Immature natural killer cell (primary cell): ENCODE measurements at places on chromosomes 2 and 18.
A peak's percentile ranks its signal among the peaks of the same experiment; 100 is the strongest.

DNA sequence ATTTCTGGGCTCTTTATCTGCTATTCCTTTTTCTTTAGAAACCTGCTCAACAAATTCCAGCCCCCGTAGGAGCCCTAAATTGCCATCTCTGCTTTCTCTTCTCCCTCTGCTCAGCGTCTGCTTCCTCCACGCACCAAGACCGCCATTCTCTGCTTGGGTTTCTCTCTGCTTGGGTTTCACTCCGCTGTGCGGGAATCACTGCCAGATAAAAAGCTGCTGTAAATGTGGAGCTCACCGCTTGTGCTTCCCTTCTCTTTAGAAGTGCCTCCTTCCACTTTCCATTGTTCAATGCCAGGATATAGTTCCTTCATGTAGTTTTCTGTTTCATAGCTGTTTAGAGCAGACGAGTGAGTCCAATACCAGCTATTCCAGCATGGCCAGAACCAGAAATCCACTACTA, 45.9 kb downstream of the TMEM237 start:
- H3K27ac ChIP-seq: no peak overlapping the region
- peaks cover 7% of the 10 kb centered on the region for H3K27me3 ChIP-seq
- H3K4me1 ChIP-seq: no peaks in the 10 kb centered on the region
- H3K36me3 ChIP-seq: peaks cover 5% of the 10 kb centered on the region
- DNase-seq: no peak

- H3K36me3 ChIP-seq: peaks cover 19% of the 10 kb centered on the region
- DNase-seq: no peak
- H3K27me3 ChIP-seq: no peaks in the 10 kb centered on the region
- H3K4me3 ChIP-seq: no peak overlapping the region
- no peak overlapping the region for H3K27ac ChIP-seq
Measured at GRCh38 chr2:117983040-117983439, 30.8 kb downstream of the CCDC93 start.

GRCh38 chr18:59959073-59959472, 59.3 kb downstream of the PMAIP1 start:
- DNase-seq: no peak
- H3K4me1 ChIP-seq: no peaks in the 10 kb centered on the region
- H3K4me3 ChIP-seq: no peak overlapping the region
- no peaks in the 10 kb centered on the region for H3K27me3 ChIP-seq
- no peak overlapping the region for H3K27ac ChIP-seq

DNA sequence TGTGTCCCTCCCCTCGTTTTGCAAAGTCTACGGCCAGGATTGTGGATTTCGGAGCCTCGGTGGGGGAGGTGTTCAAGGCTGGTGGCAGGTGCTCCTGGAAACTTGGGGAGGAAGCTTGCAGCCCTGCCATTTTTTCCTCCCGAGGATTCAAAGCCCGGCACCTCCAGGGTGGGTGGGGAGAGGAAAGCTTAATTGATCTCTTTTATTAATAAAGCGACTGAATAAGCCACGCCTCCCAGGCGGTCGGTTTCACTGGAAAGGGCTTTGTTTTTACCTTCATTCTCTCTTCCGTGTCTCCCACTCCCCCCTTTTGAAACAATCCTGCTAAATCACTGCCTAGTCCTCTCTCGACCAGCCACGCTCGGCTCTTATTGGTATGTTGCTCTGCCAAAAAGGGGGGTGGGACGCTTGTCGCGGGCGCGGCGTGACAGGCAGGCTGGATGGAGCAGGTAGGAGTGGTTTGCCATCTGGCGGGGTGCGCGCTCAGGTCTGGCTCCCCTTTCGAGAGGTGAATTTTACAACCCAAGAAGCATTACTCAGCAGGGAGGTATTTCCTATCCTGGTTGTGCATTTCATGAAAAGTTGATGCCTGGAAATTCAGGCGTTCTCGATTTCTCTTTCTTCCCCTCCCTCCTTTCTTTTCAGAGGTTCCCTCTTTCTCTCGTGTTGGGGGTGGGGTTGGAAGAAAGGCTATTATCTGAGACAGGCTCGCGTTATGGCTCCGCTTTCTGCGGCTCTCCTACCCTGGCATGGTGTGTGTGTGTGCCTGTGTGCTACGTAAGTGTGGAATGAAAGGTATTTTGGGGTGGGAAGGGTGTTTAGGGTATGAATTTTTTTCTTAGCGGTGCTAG, 1.4 kb downstream of the NEDD4L start:
- peak overlapping the region; percentile 94 for H3K4me3 ChIP-seq
- peak overlapping the region; percentile 80 for H3K27ac ChIP-seq
- no peak for DNase-seq
- peaks cover 9% of the 10 kb centered on the region for H3K27me3 ChIP-seq
- peaks cover 24% of the 10 kb centered on the region for H3K4me1 ChIP-seq

- peak; percentile 77 for DNase-seq
- H3K4me1 ChIP-seq: peaks cover 42% of the 10 kb centered on the region
- peak overlapping the region; percentile 85 for H3K27ac ChIP-seq
- peak overlapping the region; percentile 76 for H3K4me3 ChIP-seq
- H3K27me3 ChIP-seq: peaks cover 66% of the 10 kb centered on the region
Measured at GRCh38 chr2:156322051-156322685, 10.4 kb downstream of the NR4A2 start.

- DNase-seq: no peak
- no peak overlapping the region for H3K4me3 ChIP-seq
- no peaks in the 10 kb centered on the region for H3K36me3 ChIP-seq
- no peaks in the 10 kb centered on the region for H3K4me1 ChIP-seq
Measured at GRCh38 chr2:177362499-177362898, 30.1 kb upstream of the AGPS start.

GRCh38 chr2:157894694-157895435, 18.7 kb upstream of the ACVR1 start:
- DNase-seq: no peak
- no peak overlapping the region for H3K27ac ChIP-seq
- H3K36me3 ChIP-seq: no peaks in the 10 kb centered on the region
- peaks cover 37% of the 10 kb centered on the region for H3K4me1 ChIP-seq

- no peak overlapping the region for H3K4me3 ChIP-seq
- H3K4me1 ChIP-seq: peaks cover 6% of the 10 kb centered on the region
- peaks cover 9% of the 10 kb centered on the region for H3K27me3 ChIP-seq
- H3K36me3 ChIP-seq: no peaks in the 10 kb centered on the region
- DNase-seq: peak; percentile 32
Measured at GRCh38 chr18:34661464-34662087, 48.5 kb upstream of the DTNA start.

DNA sequence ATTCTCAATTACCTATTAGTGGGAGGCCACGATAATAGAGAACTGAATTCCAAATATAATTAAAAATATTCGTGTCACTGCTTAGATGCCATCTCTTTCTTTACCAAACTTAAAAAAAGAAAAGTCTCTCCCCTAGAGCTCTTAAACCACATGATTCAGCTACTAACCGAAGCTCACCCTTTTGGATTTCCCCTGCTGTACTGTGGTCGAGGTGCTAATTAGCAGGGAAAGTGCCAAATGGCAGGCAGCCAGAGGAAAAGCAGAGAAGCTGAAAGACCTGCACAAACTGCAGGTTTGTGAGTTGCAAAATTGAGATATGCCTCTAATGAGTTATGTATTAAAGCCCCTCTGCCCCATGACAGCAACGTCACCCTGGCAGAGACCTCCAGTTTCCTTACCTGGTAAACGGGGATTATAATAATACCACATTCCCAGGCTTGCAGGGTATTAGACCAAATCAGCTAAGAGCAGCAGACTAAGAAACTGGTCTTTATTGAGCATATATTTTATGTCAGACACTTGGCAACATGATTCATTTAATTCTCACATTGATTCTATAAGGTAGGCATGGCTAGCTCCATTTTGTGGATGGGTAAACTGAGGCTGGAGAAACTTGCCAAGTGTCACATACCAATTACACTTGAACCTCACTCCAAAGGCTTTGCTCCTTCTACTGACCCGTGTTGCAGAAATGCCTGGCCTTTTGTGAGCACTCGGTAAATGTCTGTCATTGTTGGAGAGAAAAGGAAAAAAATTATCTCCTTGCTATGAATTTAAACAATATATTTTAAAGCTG, 259.7 kb downstream of the LPIN1 start:
- peak overlapping the region; percentile 2 for H3K4me3 ChIP-seq
- DNase-seq: peak; percentile 89
- peaks cover 22% of the 10 kb centered on the region for H3K36me3 ChIP-seq
- peaks cover 55% of the 10 kb centered on the region for H3K27me3 ChIP-seq

DNA sequence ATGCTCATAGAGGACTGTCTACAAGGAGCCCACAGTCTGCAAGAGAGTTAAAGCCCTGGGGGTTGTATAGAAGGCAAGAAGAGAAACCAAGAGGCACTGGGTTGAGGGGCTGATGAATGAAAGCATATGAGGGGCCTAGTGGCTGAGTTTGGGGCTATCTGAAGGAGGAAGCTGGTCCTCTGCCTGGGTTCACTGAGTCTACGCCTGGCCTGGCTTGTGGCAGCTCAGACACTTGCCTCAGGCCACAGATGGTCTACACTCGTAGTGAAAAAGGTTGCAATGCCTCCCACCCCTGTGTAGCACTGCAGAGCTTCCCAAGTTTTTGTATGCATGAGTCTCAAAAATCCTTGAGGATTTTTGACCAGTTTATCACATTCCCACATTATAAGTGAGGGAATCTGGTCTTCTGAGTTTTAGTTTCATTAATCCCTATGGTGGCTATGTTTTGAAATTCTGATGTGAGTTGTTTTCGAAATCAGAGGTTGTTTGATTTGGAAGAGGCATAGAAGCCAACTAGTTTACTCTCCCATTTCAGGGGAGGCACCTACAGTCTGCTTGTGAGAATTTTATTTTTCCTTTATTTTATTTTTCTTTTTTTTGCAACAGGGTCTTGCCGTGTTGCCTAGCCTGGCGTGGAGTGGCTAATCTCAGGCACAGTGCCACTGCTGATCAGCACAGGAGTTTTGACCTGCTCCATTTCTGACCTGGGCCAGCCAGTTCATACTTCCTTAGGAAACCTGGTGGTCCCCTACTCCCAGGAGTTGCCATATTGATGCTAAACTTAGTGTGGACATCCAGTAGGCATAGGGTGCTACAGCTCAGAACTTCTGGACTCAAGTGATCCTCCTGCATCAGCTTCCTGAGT, 10.0 kb downstream of the MYCN start:
- no peaks in the 10 kb centered on the region for H3K36me3 ChIP-seq
- DNase-seq: no peak
- no peak overlapping the region for H3K4me3 ChIP-seq
- no peaks in the 10 kb centered on the region for H3K4me1 ChIP-seq
- H3K27ac ChIP-seq: no peak overlapping the region

DNA sequence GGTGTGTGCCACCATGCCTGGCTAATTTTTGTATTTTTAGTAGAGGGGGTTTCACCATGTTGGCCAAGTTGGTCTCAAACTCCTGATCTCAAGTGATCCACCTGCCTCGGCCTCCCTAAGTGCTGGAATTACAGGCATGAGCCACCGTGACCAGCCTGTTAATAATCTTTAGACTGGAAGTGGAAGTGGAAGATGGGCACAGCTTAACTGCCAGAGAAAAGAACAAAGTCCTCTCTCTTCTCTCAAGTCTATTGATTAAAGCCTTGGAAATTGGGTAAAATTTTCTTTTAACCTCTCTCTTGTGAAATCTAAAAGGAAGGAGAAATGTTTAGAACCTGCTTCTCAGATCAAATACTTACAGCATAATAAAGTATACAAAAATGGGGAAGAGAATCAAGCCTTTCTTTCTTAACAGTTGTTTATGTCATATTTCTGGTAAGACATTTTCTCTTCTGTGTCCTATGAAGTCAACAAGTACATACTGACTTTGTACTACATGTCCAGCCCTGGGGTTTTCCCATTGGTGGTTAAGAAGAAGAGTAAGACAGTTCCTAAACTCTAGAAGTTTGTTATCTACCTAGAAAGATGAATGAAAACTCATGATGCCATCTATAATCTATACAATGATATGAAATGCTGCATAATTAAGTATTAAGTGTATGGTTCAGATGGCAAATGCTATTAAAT, 4.6 kb downstream of the TMEM169 start:
- H3K36me3 ChIP-seq: no peaks in the 10 kb centered on the region
- H3K4me3 ChIP-seq: no peak overlapping the region
- H3K27me3 ChIP-seq: peaks cover 3% of the 10 kb centered on the region
- no peak for DNase-seq
- peaks cover 60% of the 10 kb centered on the region for H3K4me1 ChIP-seq
- no peak overlapping the region for H3K27ac ChIP-seq

DNA sequence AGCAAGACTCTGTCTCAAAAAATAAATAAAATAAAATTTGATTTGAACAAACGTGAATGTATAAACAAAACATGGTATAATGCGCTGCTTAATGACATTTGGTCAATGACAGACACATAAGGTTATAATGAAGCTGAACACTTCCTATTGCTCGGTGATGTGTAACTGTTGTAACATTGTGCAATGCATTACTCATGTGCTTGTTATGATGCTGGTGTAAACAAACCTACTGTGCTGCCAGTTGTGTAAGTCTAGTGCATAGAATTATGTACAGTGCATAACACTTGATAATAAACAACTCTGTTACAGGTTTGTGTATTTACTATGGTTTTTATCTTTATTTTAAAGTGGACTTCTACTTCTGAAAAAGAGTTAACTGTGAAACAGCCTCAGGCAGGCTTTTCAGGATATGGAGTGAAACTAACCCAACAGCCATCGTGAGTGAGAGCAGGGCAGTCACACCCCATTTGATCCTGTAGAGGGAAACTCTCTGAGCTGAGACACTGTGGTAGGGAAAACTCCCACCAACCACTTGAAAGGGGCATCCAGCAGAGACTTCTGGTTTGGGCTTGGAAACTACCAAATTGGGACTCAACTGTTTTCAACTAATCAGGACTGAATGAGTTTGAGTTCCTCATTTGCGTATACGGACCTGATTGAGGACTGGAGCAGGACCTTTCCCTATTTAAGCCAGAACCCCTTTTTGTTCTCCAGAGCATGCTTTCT, 8.7 kb upstream of the RPRD1A start:
- no peak overlapping the region for H3K27ac ChIP-seq
- H3K27me3 ChIP-seq: peaks cover 13% of the 10 kb centered on the region
- no peaks in the 10 kb centered on the region for H3K4me1 ChIP-seq
- H3K4me3 ChIP-seq: no peak overlapping the region

GRCh38 chr2:225526760-225527390, 127.4 kb downstream of the NYAP2 start:
- DNase-seq: no peak
- H3K4me1 ChIP-seq: no peaks in the 10 kb centered on the region
- H3K36me3 ChIP-seq: no peaks in the 10 kb centered on the region
- no peak overlapping the region for H3K27ac ChIP-seq

DNA sequence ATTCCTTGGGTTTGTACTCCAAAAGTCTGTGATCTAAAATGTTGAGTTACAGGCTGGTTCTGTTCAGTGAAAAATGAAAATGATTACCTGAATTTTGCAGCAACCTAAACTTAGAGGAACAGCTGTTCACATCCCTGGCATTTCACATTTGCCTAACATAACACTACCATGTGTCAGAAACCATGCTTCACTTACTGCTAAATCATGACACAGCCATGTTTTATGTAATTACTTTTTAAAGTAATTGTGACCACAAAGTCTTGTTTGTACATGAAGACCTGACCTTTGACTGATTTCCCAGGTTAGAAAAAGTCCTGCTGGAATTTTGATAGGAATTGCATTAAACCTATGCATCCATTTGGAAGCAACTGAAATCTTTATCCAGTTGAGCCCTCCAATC, 79.1 kb downstream of the FAM168B start:
- no peak overlapping the region for H3K4me3 ChIP-seq
- no peaks in the 10 kb centered on the region for H3K36me3 ChIP-seq
- no peak overlapping the region for H3K27ac ChIP-seq
- no peaks in the 10 kb centered on the region for H3K27me3 ChIP-seq
- H3K4me1 ChIP-seq: peaks cover 12% of the 10 kb centered on the region
- DNase-seq: no peak
